ENCODE measurements at places on chromosomes 11 and 22.

GRCh38 chr11:4065601-4066377, 28.8 kb upstream of the RRM1 start:
- DNase-seq: no peak

- no peak for DNase-seq
Measured at GRCh38 chr22:31091106-31091975, 10.2 kb downstream of the SMTN start.

- DNase-seq: no peak
Measured at GRCh38 chr11:120832481-120833238, 191.2 kb upstream of the TBCEL start.

DNA sequence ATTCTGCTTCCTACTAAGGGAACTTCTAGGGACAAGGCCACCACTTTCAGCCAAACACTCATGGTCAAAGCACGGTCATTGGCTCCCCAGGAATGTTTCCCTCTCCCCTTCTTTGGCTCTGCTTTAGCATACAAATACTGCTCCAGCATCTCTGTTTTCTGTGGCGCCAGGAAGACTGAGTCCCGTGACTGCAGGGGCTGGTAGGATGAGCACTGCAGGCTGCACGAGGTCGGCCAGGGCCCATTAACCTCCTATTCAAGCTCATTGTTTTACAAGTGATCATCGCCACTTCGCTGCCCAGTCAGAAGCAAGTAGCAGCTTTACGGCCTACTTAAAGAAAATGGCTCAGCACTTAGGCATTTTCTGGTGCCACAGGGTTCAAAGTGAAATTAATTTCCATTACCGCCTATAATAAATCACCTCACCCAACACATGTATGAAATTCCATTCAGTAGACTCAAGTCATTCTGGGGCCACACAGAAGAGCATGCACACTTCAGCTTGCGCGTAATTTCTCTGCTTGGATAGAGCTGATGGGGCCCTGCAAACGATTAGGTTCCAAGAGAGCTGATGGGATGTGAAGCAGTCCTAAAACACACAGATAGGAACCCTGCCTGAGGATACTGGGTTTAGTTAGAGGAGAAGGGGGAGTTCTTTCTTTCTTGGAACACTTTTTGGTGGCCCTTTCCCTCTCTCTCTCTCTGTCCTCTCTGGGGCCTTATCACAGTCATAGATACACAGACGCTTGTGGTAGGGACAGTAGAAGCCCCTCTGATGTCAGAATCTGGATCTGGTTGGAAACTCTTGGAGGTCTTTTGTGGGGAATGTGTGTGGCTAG, 173.7 kb downstream of the KIF18A start:
- DNase-seq: no peak

- no peak for DNase-seq
Measured at GRCh38 chr11:69828276-69828970, 9.2 kb upstream of the FGF3 start.

DNA sequence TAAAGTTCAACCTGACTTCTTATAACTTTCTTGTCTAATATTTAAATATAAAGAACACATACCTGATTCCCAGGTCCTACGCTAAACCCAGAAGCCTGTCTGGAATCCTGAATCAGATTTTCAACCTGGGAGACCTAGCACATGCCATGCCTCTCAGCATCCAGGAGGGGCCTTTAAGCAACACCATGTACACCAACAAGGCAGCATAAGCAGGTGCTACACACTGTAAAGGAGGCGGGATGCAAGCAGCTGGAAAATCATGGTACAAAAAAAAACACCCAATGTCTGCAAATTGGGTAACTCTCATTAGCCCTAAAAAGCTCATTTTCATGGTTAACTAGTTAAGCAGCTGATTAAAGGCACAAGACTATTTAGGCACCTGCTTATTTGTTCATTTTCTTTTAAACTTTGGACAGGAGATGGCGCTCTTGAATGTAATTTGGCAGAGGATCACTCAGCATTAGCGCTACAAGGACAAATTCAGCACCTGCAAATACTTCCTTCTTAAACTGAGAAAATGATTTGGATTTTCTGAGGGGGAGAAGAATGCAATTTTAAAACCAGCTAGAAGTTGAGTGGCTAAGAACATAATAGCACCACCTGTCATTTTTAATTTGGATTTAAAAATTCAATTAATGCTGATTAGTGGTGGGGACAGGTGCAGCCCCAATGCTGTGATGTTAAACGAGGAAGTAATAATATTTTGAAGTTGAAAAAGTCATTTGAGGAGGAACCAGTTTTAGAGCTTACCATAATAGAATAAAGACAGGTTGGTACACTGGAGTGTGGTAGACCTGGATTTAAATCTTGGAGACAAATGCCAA, 104.0 kb downstream of the FAR1 start:
- DNase-seq: peak; percentile 71

DNA sequence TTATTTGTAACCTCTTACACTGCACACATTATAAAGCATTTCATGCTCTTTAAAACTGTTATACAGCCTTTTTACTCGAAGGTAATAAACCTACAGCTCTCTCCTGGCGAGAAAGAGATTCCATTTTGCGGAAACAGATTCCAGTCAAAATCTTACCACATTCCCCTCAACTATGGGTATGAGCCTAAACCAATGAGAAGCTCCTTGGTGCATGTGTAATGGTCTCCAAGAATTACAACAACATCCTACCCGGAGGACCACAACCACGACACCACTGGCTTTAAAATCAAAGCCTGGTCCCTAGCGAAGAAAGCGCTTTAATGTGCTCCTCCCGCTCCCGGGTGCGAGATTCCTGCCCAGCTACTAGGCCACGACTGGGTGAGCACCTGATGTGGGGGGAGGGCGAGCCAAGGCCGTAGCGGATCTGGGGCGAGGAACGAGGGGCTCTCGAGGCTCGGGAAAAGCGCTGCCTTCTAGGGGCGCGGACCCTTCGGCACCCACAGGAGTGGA, 821 bp downstream of the CELF1 start:
- no peak for DNase-seq

DNA sequence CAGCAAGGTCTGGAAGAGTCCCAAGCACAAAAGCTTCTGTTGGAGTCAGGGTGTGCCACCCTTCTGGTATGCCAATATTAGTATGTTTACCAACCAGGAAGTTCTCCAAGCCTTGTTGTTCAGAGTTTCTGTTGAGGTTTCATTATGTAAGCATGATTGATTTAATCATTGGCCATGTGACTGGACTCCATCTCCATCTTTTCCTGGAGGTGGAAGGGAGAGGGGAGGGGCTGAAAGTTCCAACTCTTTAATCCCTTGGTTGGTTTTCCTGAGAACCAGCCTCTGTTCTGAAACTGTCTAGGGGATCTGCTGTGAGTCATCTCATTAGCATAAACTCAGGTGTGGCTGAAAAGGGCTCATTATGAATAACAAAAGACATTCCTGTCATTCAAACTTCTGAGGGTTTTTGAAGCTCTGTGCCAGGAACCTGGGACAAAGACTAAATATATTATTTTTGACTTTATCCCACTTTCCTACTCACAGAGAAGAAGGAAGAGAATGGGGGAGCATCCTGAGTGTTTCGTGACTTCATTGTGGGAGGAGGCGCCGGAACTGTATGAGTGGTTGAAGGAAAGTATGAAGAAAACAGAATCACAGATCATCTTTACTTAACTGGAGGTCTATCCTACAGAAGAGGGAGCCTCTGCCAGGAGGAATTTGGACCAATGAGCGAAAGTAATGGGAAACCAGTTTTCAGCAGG, 138.2 kb downstream of the NECTIN1 start:
- DNase-seq: no peak

- peak; percentile 87 for DNase-seq
Measured at GRCh38 chr22:23696326-23696851, 5.6 kb downstream of the RGL4 start.

- peak; percentile 17 for DNase-seq
Measured at GRCh38 chr22:36808721-36809344, 8.0 kb downstream of the PVALB start.

DNA sequence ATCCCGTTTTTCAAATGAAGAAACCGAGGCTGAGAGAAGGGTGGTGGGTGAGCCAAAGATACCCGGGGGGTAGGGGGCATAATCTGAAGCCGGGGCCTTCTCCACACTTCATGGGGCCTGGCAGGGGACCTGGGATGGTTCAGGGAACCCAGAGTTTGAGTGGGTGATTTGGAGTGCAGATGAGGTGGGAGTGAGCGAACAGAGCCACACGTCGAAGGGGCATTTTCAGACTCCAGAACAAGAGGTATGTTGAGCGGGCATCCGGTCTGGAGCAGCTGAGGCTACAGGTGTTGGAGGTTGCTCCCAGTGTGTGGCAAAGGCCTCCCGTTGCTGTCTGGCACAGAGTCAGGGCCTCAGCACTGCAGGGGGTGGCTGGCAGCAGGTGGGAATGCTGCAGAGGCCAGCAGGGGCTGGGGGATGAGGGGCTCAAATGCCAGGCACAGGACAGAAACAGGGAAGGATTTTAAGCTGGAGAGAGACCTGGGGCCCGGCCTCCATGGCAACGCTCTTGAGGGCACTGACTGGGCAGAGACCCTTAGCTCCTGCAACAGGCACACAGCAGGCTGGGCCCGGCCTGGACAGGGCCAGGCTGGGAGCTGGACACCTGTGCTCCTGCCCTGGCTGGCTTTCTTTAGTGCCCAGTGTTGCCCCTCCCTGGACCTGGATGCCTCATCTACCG, 46.2 kb downstream of the WNT11 start:
- DNase-seq: no peak

DNA sequence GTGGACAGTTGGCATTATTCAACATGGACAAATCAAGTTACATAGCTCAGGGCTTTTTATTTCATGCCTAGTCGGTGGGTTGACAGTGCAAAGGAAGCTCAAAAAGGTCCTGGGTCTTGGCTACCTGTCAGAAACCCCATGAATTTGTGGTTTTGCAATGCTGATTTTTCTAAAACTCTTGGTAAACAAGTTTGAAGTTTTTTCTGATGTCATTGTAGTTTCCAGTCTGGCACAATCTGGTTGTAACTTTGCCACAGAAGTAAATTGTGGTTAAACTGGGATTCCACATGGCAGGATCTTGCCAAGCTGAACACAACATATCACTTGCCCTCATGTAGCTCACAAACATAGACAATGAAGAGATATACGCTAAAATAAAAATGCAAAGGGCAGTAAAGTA, 100.8 kb downstream of the EHF start:
- no peak for DNase-seq

DNA sequence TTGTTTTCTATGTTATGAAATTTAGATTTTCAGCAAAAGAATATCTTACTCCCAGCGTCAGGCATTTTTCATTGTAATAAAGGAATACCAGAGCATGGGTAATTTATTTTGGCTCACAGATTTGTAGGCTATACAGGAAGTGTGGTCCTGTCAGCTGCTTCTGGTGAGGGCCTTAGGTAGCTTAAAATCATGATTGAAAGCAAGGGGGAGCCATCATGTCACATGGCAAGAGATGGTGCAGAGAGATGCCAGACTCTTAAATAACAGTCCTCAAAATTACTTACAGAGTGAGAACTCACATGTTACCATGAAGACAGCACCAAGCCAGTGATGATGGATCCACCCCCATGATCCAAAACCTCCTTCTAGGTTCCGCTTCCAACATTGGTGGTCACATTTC, 825.0 kb upstream of the CHORDC1 start:
- DNase-seq: no peak

- no peak for DNase-seq
Measured at GRCh38 chr11:23974051-23974450, 522.8 kb upstream of the LUZP2 start.

- peak; percentile 58 for DNase-seq
Measured at GRCh38 chr22:31230871-31231621, 18.9 kb downstream of the LIMK2 start.

DNA sequence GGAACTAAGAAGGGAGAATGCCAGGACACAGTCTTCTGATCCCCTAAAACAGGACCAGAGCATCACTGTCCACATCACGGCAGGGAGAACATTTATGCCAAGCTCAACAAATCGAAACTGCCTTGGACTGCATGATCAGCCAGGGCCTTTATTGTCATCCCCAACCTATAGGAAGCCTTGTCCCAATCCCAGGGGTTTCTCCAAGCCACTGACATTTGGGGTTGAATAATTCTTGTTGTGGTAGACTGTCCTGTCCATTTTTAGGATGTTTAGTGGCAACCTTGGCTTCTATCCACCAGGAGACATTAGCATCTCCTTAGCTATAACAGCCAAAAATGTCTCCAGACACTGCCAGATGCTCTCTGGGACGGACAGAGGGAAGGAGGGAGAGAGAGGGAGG, 37.1 kb downstream of the RPL27A start:
- DNase-seq: no peak

- no peak for DNase-seq
Measured at GRCh38 chr11:45655831-45656230, 9.6 kb downstream of the CHST1 start.

GRCh38 chr11:5643585-5643984, 18.8 kb downstream of the TRIM34 start:
- DNase-seq: no peak

GRCh38 chr22:47057916-47058585, 295.6 kb downstream of the TBC1D22A start:
- DNase-seq: no peak

DNA sequence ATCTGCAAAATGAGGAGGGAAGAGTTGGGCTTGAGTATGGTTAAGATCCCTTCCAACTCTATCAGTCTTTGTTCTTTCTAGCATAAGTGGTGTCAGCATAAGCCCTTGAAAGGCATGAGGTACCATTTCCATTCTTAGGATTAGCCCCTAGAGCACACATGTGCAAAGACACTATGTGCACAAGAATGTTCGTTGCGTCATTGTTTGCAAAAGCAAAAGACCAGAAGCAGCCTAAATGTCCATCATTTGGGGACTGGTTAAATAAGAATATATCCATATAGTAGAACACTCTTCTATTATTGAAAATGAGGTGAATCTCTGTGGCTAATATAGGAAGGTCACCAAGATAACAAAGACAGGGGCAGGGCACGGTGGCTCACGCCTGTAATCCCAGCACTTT, 10.0 kb upstream of the KCTD14 start:
- no peak for DNase-seq

DNA sequence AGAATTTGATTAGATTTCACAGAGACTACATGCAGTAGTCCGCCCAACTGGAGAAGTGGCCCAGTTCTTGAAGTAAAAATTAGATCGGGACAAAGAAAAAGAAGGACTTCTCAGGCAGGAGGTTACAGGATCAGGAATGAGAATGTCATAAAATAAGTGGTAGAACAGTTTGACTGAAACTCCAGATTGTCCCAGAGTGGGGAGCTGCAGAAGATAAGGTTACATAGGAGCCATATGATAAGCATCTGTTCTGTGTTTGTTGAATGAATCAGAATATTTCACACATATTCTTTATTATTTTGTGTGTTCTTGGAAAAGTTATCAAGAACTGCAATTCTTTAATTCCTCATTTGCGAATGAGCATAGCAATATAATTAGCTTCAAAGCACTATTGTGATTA, 210.6 kb downstream of the AASDHPPT start:
- no peak for DNase-seq

GRCh38 chr22:47836957-47837356, 1074.5 kb downstream of the TBC1D22A start:
- no peak for DNase-seq

- DNase-seq: no peak
Measured at GRCh38 chr11:76768909-76769560, 14.1 kb upstream of the TSKU start.

GRCh38 chr11:120334894-120335462, 1.2 kb upstream of the ARHGEF12 start:
- peak; percentile 70 for DNase-seq

- DNase-seq: no peak
Measured at GRCh38 chr11:115409691-115410220, 94.5 kb downstream of the CADM1 start.

GRCh38 chr11:6737872-6738466, 33.8 kb downstream of the OR2AG2 start:
- DNase-seq: peak; percentile 74

- no peak for DNase-seq
Measured at GRCh38 chr11:42482822-42483221, 829.0 kb upstream of the API5 start.
